Lung (tissue), 17 donors: ENCODE measurements at places on chromosomes 1 and 21. TPM values are rescaled to one million over a fixed set of nuclear protein-coding genes. Genes with fewer than 3 reads are reported as not detected.

The NBPF11 gene
- 16.1 TPM for total RNA-seq

The AVPR1B gene
- not detected for total RNA-seq

The TSTD1 gene
- total RNA-seq, result 67.9 TPM

The CATSPERE gene
- 2.7 TPM for total RNA-seq

The LRRC53 gene
- total RNA-seq, result not detected

The SMCP gene
- total RNA-seq, result not detected

The PDZK1IP1 gene
- 72.6 TPM for total RNA-seq

The KCNK2 gene
- total RNA-seq, result 0.28 TPM

The SCP2 gene
- total RNA-seq, result 125 TPM

The MATN1 gene
- total RNA-seq, result 0.57 TPM

The CYP4A22 gene
- total RNA-seq, result 0.14 TPM

The KRTAP13-2 gene
- total RNA-seq, result not detected

The RHOU gene
- total RNA-seq, result 25.8 TPM

The LCK gene
- 8.9 TPM for total RNA-seq

The KRTAP23-1 gene
- not detected for total RNA-seq

The CCDC17 gene
- 24.0 TPM for total RNA-seq

The VWA1 gene
- total RNA-seq, result 94.3 TPM

The ERICH3 gene
- 17.3 TPM for total RNA-seq

The CFHR4 gene
- total RNA-seq, result not detected

The CHIA gene
- 11.4 TPM for total RNA-seq

The SRGAP2C gene
- total RNA-seq, result 18.7 TPM

The C1orf105 gene
- total RNA-seq, result not detected

The CYP4A11 gene
- not detected for total RNA-seq

The EFCAB14 gene
- 132 TPM for total RNA-seq

The TMPRSS15 gene
- total RNA-seq, result not detected

The CFAP126 gene
- 25.1 TPM for total RNA-seq

The EPHB2 gene
- 8.5 TPM for total RNA-seq

The ATAD3B gene
- total RNA-seq, result 39.0 TPM

The S100PBP gene
- total RNA-seq, result 28.8 TPM

The CCDC30 gene
- 13.5 TPM for total RNA-seq

The PTGER3 gene
- total RNA-seq, result 1.8 TPM

The KIAA0319L gene
- 121 TPM for total RNA-seq

The DPH2 gene
- total RNA-seq, result 25.5 TPM

The FCRL1 gene
- total RNA-seq, result 3.2 TPM
